Liver (tissue), 10 donors: ENCODE measurements at places on chromosomes 7 and 10.
A peak's percentile ranks its signal among the peaks of the same experiment; 100 is the strongest.

DNA sequence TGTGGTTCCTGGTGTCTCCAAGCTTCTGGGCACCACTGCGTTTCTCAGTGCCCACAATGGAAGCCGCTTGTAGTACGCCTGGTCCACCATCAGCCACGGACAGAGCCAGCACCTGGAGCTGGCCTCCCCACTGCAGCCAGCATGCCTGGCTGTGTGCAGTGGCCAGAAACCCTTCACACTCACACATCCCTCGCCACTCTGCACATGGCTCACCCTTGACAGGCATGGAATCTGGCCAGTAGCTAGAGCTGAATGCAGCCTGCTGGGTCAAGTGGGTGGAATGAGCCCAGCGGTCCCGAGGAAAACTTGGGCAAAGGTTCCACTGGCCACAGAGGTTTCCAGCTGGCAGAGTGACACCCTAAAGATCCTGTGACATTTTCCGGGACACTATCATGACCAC lies 146.0 kb upstream of the ADO start:
- no peak for DNase-seq

DNA sequence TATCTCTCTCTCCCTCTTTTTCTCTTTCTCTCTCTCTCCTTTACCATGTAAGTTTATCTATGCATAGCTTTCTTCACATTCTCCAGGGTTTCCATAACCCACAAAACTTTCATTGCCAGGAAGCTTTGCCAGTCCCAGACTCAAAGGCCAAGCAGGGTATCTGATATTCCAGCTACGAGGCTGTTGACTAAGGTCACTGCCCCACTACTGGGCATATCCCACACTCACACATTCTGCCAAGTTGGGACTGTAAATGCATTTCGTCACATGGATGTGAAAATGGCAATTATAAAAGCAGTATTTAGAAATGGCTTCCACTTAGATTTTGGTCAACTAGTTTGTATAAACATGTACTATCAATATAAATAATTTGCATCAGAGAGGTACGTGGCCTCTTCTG lies 43.3 kb upstream of the SEPTIN7 start:
- DNase-seq = no peak

DNA sequence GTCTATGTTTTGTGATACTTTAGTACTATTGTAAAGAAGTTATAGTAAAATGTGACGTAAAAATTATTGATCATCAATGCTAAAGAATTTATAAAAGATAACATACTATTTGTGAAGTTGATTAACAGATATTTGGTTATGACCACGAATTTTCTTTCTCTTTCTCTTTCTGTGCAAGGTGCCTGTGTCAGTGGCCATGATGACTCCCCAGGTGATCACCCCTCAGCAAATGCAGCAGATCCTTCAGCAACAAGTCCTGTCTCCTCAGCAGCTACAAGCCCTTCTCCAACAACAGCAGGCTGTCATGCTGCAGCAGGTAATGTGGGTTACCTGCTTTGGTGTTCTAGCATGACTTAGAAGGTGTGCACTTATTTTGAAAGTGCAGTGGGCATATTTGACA lies 213.7 kb downstream of the FOXP2 start:
- no peak for DNase-seq

- DNase-seq = no peak
These were observed 50.4 kb downstream of the IMMP2L start for GRCh38 chr7:111511845-111512244.

GRCh38 chr10:51433949-51434475 lies 265.4 kb downstream of the CSTF2T start:
- DNase-seq = no peak

GRCh38 chr7:98359395-98359794 lies 41.5 kb downstream of the BAIAP2L1 start:
- DNase-seq = no peak

DNA sequence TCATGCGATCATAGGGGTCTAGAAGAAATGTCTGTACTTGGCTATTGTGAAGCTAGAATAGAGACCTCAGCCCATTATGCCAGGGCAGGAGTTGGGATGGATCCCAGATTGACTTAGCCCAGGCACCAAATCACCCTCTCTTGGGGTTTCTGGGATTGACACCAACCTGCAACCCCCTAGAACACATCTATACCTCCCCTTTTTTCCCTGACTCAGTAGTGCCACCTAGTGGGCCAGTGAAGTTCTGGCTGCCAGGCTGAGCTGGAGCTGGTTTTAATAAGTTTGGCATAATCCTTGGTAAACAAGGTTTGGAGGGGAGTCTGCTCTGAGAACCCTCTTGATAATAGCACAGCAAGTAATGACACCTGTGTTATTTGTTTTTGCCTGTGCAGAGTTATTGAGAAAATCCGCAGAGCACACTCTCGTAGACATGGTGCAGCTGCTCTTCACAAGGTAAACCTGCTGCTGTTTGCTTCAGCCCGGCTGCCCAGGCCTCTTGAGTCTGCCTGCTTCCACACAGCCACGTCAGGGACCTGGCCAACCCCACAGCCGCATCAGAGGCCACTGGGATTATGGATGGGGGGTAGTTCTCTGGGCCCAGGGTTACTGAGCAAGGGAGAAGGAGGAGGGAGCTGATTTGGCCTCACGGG lies 43.3 kb upstream of the NFKB2 start:
- peak; percentile 76 for DNase-seq

DNA sequence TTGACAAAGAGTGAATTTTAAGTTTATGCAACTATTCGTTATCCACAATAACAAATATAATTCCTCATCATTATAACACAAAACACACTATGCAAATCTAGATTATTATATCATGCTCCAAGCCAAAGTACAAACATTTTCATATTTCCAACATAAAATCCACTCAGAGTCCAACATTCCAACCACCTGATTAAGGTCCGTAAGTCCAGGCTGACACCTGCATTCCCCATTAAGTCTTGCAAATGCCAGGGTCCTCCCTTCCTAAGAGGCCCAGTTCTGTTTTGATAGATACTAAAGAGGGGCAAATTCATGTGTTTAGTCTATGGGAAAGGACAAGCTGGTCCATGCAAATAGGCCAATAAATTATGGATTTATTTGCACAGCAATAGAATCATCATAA lies 206.1 kb downstream of the POU6F2 start:
- no peak for DNase-seq

DNA sequence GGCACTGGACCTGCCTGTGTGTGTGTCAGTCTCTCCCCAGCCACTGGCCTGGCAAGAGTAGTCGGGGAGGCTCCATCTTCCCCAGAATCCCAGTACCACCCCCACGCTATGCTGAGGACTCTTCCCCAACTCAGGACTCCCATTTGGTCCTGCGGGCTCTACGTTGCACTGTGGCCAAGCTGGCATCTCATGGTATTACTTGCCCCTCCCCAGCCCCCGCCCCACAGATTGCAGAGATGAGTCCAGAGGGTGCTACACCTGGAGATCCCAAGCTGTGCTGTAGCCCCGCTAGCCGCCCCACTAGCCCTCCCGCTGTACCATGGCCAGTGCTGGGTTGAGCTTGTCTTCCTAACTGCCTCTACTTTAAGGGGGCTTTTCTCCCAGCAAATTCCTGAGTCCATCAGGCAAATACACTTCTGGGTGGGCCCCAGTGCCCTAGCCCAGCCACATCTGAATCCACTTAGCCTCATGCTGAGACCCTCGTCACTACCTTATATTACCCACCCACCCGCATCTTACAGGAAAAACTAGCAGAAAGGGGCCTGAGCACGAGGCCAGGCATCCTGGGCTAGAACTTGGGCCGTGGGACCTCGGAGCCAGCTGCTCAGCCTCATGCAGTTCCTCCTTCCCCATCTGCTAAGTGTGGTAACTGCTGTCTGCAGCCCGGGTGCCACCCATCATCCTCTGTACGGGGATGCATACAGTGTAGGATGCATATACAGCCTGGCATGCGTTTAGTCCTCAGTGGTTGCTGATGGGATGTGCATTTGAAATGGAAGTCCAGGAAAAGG lies 65.8 kb upstream of the CACUL1 start:
- no peak for DNase-seq

GRCh38 chr10:131978851-131979250 lies 2.9 kb downstream of the BNIP3 start:
- no peak for DNase-seq

GRCh38 chr7:34552502-34552901 lies 105.5 kb upstream of the NPSR1 start:
- DNase-seq = no peak

GRCh38 chr10:43123361-43124093 lies 14.7 kb upstream of the CSGALNACT2 start:
- DNase-seq = no peak

DNA sequence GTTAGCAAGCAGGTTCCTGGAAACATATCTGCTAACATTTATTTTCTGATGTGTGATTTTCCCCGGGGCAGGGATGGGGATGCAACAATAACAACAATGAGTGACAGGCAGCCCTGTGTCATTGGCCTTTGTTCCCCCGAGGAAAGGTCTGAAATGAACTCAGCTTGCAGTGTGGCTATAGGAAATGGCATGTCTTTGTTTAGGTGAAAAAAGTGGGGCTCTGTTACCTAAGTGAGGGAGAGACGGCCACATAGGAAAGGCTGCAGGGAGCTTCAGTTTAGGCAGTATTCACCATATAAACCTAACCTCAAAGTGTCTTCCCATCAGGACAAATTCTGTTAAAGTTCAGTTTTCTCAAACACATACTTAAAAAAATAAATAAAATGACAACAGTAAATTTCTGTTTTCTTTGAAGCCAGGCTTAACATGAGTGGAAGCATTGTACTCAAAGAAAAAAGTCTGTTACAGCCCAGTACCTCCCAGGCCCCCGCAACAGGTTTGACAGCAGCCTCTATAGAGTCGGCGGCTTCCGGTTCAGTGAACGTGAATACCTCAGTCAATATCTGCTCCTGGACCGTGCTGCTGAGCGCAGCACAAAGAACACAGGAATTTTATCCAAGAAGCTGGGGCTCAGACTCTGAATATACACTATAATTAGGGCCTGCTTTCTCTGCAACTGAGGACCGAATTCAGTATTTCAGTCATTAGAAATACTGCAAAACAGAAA lies 168.3 kb downstream of the GLI3 start:
- no peak for DNase-seq

DNA sequence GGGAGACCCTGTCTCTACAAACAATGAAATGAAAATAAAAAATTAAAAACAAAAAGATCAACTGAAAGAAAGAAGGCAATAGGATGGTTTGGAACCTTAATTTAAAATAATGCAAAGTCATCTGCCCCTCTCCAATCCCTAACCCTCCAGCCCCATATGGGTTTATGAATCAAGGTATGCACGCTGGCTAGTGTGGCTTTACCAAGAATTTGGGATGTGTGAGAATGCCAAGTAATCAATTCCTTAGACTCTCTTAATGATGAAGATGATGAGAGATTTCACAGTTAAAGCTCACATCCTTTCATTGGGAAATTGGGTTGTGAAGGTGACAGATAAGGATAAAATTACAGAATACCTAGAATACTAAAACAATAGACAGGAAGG lies 147.1 kb upstream of the AOAH start:
- DNase-seq = no peak

GRCh38 chr10:45625879-45626278 lies 46.7 kb downstream of the ZFAND4 start:
- DNase-seq = no peak

GRCh38 chr7:1026721-1027161 lies 17.6 kb upstream of the GPR146 start:
- no peak for DNase-seq

- DNase-seq = no peak
These were observed 80.3 kb upstream of the GNAI1 start for GRCh38 chr7:80054356-80054755.

GRCh38 chr10:45155784-45156183 lies 155.1 kb downstream of the ZNF22 start:
- DNase-seq = no peak

GRCh38 chr7:156759579-156760202 lies 119.1 kb downstream of the RNF32 start:
- DNase-seq = no peak

DNA sequence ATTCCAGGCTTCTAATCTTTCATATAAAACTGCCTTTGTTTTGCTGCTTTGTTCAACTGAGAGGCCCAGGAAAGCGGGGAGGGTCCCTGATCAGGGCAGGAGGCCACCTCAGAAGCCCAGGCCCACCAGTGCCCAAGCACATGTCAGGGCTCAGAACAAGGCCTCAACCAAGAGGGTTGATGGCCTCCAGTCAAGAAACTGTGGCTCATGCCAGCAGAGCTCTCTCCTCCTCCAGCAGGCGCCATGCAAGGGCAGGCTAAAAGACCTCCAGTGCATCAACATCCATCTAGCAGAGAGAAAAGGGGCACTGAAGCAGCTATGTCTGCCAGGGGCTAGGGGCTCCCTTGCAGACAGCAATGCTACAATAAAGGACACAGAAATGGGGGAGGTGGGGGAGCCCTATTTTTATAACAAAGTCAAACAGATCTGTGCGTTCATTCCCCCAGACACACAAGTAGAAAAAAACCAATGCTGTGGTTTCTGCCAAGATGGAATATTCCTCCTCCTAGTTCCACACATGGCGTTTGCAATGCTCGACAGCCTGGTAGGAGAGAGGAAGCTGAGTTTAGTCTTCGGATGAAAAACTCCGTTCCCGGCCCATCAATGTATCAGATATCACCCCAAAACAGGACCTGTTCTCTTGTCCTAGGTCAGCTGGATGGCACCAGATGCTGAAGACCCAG lies 34.0 kb downstream of the PSAP start:
- DNase-seq = no peak

GRCh38 chr10:54797636-54798321 lies 3.3 kb downstream of the PCDH15 start:
- no peak for DNase-seq

- DNase-seq = no peak
These were observed 245.2 kb downstream of the ZMYND11 start for GRCh38 chr10:380313-380940.

GRCh38 chr7:85673876-85674275 lies 487.0 kb upstream of the SEMA3D start:
- DNase-seq = no peak

DNA sequence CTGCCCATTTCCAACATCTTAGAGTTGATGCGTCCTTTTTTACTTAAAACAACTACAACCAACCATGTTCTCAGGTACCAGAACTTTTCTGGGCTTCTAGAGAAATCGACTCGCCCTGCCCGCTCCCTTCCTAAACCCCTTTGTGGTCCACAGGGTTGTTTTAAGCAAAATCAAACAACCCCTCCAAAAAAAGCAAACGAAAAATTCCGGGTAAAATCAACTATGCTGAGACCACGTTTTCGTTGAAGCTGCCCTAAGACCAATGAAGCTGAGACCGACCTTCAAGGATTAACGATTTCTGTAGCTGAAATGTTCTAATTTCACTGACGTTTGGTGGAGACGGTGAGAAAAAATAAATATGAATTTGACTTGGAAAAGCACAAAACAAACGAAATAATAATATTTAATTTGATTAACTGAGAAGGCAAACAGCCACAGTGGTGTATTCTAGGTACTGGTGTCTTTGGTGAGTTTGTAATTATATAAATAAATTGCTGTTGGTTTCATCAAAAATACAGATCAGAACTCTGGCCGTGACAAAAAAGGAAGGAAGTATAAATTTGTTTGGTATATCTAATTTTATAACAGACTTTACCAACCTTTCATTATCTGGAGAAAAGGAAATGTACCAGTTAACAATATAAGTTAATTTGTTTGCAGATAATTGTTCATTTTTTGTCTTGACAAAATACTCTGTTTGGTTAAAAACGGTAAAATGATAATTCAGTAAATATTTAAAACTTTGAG lies 4.7 kb upstream of the IGF2BP3 start:
- DNase-seq = no peak
